ENCODE measurements at places on chromosomes 2 and 18.

GRCh38 chr2:19860022-19860421 lies 41.8 kb downstream of the TTC32 start:
- no peak for DNase-seq

- no peak for DNase-seq
Observed at GRCh38 chr2:101274142-101274541, 21.5 kb downstream of the CNOT11 start.

DNA sequence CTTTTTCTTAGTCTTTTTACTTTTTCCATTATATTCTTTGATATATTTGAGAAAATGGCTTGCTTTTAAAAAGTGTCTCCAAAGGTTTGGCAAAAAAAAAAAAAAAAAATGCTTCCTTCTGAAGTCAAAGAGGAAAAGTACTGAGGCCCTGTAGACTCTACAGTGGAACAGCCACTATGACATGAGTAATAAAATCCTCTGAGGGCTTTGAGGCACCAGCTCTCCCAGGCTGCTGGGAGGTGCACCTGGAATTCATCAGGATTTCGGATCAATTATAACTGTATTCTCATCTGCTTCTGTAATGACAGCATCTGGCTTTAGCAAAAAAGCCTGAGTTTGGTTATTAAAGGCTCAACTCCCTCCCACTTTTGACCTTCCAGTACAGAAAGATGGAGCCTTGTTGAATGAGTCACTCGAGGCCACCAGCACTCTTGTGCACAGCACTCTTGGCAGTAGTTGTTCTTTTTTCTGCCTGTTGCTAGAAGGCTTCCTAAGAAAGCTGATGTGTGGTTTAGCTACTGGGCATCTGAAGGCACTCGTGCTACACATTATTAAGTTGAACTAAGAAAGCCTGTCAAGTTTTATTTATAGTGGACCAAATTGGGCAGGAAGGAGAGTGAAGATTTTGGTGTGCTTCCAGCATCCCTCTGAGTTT lies 131.3 kb downstream of the PRPF40A start:
- no peak for DNase-seq

GRCh38 chr2:236940916-236941520 lies 144.7 kb upstream of the COPS8 start:
- DNase-seq = no peak

GRCh38 chr2:38515155-38516074 lies 87.3 kb downstream of the HNRNPLL start:
- no peak for DNase-seq

DNA sequence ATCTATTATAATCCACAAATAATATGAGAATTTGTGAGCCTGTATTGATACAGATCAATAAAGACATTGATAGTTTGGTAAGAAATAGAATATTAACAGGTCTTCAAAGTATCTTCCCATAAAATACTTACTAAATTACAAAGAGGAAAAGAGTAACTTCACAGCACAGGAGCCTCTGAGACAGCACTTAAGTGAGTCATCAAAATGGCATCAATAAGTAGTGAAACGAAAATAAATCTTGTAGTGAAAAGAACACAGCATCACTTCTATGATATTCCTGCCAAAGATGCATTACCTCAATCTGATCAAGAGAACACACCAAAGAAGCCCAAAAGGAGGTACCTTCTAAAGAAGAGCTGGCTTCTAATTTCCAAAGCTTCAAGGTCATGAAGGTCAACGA lies 116.4 kb downstream of the CBLN2 start:
- no peak for DNase-seq

- DNase-seq = no peak
Observed at GRCh38 chr2:82795446-82795845, 1663.6 kb downstream of the SUCLG1 start.

DNA sequence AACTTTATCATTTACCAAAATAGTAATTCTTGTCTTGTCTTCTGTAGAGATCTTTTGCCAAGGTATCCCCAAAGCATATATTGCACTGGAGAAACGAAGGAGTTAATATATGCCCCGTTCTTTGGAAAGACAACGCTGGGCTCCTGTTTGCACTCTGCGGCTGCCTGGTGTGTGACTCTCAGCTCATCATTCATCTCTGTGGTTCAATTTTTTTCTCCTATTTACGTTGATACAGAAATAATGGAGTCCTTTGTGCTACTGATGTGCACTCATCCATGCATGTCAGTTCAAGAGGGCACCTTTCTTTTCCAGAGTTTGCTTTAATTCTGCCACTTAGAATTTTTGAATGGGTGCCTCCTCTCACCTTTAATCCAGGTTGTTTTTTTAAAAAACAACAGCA lies 655.5 kb downstream of the DCDC2C start:
- DNase-seq = no peak

- no peak for DNase-seq
Observed at GRCh38 chr18:46920653-46921052, 3.3 kb downstream of the KATNAL2 start.

- no peak for DNase-seq
Observed at GRCh38 chr18:39938676-39939608, 2016.1 kb upstream of the PIK3C3 start.

- no peak for DNase-seq
Observed at GRCh38 chr2:236657801-236658200, 88.2 kb downstream of the ACKR3 start.
